ENCODE measurements at places on chromosomes 5 and 9.

DNA sequence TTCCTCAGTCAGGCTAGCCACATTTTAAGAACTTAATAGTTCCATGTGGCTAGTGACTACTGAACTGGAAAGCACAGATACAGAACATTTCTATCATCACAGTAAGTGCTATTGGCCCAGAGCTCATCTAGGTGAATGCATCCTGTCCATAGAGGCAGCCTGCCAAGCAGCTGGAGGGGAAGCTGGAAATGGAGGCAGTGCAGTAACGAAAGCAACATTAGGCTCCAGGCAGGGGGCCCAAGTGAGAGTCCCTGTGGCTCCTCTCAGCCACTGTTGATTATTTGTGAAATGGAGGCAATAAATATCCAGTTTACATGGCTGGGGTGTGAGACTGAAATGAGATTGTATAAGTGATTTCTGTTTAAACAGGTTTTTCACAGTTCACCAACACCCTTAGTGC is 227.2 kb upstream of the KLF9 start:
- no peak for DNase-seq

DNA sequence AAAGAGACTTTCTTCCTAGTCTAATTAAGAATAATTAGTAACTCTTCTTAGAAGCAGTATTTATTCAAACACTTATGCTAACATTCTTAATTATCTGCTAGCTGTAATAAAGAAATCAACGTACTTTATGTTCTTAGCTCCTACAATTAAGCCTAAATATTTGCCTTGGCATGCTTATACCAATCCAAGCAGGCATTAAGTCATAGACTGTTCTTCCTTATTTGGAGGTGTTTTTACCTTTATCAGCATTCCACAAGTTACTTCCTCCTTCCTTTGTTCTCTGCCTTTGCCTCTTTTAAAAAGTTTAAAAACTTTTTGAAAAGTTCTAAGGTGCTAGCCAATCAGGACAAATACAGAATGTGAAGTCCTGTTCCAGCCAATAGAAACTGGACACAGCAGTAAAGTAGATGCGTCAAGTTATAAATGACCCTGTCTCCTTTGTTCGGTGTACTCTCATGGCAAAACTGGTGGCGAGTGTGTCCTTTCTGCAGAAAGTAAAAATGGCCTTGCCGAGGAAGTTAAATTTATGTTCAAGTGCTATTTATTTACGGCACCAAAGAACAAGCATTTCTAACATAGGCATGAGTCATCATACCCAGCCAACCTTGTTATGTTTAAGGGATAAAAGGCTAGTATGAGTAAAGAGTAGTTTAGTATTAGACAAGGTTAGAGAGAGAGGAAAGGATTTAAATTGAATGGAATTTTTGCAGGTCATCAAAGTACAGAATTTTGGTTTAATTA is 58.6 kb downstream of the GPBP1 start:
- no peak for DNase-seq

GRCh38 chr5:157710882-157711281 is 20.3 kb upstream of the THG1L start:
- DNase-seq = no peak

DNA sequence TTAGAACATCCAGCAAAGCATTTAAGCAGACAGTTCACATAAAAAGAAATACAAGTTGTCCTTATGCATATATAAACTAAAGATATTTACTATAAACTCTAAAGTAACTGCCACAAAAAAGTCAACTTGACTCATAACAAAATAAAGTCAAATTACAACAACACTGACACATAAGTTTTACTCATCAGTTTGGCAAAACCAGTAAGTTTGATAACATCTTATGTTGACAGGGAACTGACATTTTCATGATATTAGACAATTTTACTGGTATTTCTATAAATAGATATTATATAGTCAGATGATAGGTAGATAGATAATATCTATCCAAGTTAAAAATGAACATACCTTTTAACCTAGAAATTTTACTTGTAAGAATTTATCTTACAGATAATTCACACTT is 9.9 kb upstream of the TSLP start:
- no peak for DNase-seq

DNA sequence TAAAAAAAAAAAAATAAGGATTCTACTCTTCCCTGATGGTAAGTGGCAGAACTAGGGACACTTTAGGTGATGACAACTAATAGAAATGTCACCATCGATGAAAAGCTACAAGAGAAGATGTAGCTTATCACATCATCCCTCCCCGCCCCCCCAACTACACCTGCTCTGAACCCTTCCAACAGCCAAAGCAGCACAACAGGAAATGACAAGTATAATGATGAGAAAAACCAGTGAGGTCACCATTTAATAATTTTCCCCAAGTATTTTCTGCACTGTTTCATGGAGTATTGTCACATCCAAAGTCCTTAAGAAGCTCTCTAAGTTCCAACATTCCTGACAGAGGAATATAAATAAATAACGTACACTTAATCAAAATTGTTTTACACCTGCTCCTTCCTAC is 221.4 kb downstream of the EFNA5 start:
- no peak for DNase-seq

- DNase-seq = no peak
Measured at GRCh38 chr5:68331192-68332079, 115.9 kb downstream of the PIK3R1 start.

DNA sequence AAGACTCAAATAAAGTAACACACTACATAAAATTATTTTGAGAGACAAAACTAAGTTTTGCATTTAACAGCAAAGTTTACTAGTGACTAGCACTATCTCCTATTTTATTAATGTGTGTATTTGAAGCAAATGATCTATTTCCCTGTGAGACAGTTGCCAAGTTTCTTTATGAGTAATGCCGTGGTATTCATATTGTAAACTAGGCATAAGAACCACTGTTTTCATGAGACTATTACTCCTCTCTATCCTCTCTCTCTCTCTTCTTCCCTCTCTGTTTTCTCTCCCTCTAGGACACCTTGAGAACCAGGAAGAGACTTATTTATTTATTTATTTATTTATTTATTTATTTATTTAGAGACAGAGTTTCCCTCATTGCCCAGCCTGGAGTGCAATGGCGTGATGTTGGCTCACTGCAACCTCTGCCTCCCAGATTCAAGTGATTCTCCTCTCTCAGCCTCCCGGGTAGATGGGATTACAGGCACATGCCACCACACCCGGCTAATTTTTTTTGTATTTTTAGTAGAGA is 61.1 kb downstream of the MLANA start:
- no peak for DNase-seq

GRCh38 chr5:168073311-168073710 is 218.1 kb upstream of the WWC1 start:
- no peak for DNase-seq

DNA sequence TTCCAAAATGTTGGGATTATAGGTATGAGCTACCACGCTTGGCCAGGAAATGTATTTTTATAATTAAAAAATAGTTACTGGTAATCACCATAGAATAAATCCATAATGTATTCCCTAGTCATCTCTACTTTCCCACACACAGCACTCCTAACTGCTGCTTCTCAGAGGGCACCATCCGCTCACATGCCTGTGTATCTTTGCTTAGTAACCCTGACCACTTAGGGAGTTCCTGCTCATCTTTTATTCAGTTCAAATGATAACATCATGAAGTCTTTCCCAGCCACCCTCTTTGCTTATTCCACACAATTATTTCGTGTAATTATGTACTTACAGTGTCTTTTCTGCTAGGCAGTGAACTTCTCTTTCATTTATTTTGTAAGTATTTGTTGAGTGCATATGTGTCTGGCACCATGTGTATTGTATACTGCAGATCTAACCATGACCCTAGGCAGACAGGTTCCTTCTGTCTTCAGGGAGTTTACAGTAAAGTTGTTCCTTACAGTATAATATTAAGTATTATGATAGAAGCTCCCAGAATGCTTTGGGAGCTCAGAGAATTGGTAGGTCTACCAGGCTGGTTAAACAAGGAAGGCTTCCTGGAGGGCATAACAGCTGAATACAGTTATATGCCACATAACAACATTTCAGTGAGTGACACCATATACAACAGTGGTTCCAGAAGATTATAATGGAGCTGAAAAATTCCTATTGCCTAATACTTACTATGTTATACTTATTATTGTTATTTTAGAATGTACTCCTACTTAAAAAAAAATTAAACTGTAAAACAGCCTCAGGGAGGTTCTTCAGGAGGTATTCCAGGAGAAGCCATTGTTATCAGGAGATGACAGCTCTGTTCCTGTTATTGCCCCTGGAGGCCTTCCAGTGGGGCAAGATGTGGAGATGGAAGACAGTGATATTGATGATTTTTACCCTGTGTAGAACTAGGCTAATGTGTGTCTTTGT is 39.2 kb downstream of the DCAF10 start:
- DNase-seq = no peak

DNA sequence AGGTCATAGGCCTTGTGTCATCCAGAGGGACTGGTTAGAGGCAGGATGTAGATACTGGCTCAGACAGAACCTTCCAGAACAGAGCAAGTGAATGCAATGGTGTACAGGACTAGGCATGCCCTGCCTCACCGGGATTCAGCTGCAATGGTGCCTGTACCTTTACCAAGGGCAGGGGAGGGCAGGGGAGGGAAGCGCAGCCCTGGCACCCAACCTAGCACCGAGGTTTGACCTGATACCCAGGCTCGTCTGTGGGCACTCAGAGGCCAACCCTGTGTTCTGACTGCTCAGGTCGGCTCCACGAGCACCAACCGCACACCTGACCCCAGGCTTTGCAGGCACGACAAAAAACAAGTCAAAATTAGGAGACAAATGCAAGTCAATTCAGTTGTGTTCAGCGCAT is 47.3 kb upstream of the GFPT2 start:
- no peak for DNase-seq
